ENCODE measurements at places on chromosomes 3 and 15. TPM values are rescaled to one million over a fixed set of nuclear protein-coding genes. Genes with fewer than 3 reads are reported as not detected.

DNA sequence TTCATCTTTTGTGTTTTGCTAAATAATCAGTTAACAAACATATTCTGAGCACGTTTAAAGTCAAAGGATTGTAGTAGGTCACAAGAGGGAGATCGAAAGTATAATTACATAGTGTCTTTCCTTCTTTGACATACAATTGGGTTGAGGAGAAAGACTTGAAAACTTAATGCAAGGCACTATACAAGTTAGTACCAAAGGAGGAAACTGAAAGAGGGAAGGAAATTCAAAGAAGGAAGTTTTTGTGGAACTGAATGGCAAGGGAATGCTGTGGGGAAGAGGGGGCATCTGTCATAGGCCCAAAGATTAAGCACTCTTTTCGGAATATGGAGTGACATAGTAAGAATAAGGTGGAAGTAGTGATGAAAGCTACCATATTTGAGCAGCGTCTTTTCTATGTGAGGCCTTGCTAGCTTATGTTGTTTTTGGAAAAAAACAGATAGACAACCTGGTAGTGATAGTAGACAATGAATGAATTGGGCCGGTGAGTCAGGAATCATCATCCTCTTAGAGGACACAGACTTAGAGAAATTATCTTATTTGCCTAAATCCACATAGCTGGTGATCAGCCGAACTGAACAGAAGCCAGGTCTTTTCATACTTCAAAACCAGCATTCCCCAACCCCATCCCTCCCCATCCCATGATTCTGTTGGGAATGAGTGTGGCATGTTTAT lies 10.2 kb downstream of the MBNL1 start:
- no peak for DNase-seq

The ACTR8 gene
- 14.1 TPM for total RNA-seq

DNA sequence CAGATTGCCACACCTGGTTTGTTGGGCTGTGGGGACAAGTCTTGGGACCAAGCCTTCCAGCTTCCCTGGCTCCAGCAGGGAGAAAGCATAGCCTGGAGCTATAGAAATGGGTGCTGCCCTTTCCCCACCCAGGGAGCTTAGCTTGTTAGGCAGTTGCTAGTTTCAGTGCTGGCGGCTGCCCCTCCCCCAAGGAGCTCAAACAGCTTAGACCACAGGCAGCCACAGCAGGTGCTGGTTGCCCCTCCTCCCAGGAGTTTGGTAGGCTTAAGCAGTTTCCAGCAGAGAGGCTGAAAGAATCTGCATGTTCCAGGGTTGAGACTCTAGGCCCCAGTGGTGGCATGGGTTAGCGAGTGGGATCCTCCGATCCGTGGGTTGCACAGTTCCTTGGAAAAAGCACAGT lies 889.7 kb downstream of the IGSF11 start:
- DNase-seq, result no peak

- no peak for DNase-seq
Measured at GRCh38 chr3:172647080-172647479, 63.8 kb downstream of the NCEH1 start.

GRCh38 chr3:104214277-104214676 lies 1152.4 kb upstream of the ALCAM start:
- DNase-seq, result no peak

The GOLGA8M gene
- total RNA-seq, result 0.52 TPM

The NANOGP8 gene
- 0.27 TPM for total RNA-seq

- DNase-seq, result no peak
Measured at GRCh38 chr15:58513726-58514336, 82.0 kb downstream of the LIPC start.

GRCh38 chr3:174102866-174103265 lies 705.3 kb downstream of the NLGN1 start:
- no peak for DNase-seq

DNA sequence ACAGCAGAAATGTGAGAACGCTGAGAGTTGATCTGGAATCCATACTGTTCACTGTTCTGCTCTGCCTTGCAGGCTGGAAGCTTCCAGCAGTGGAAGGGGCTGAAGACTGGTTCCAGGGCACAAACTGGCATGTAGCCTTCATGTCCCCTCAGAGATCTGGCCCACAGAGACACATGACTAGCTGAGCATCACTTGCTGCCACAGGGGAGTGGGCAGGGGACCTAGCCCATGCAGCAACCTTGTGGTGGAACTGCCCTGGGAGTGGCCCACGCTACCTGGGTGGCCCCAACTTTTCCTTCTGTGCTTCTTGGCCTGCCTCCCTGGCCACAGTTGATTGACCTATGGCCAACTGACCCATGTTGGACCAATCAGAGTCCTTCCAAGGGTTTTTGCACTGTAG lies 98.1 kb downstream of the TPRA1 start:
- DNase-seq, result no peak

DNA sequence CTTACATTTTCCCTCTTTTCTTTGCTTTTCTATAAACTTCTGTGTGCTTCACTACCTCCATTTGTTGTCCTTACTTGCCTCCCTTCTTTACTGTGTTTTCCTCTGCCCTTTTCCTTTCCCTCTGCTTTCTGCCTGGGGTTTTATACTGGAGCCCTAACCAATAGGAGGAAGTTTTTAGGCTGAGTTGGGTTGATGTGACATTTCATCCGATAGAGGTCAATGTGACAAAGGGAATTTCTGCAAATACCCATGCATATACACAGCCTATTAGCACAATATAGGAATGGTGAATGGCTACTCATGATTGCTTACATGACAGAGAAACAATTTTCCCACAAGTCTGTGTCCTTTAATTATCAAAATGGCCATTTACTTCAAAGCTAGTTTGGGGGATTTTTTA lies 153.0 kb upstream of the ARPP21 start:
- no peak for DNase-seq

The UBE3A gene
- 158 TPM for total RNA-seq

DNA sequence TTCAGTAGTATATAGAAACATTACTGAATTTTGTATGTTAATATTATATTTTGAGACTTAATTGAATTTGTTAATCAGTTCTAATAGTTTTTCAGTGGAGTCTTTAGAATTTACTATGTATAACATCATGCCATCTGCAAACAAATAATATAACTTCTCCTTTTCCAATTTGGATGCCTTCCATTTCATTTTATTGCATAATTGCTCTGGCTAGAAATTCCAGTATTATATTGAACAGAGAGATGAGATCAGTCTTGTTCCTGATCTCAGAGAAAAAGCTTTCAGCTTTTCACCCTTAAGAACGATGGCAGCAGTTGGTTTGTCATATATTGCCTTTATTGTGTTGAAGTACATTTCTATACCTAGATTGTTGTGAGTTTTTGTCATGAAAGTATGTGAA lies 40.4 kb downstream of the OR4F15 start:
- DNase-seq, result no peak

DNA sequence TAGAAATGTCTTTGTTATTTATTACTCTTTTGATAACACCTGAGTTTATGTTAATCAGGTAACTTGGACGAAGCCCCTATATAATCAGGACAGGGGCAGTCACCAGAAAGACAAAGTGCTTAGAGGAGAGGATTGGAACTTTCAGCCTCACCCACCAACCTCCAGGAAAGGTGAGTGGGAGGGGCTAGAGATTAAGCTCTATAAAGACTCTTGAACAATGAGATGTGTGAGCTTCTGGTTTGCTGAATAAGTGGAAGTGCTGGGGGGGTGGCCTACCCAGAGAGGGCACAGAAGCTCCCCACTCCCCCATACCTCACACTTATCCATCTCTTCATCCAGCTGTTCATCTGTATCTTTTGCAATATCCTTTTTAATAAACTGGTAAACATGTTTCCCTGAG lies 73.9 kb downstream of the TTBK2 start:
- no peak for DNase-seq

DNA sequence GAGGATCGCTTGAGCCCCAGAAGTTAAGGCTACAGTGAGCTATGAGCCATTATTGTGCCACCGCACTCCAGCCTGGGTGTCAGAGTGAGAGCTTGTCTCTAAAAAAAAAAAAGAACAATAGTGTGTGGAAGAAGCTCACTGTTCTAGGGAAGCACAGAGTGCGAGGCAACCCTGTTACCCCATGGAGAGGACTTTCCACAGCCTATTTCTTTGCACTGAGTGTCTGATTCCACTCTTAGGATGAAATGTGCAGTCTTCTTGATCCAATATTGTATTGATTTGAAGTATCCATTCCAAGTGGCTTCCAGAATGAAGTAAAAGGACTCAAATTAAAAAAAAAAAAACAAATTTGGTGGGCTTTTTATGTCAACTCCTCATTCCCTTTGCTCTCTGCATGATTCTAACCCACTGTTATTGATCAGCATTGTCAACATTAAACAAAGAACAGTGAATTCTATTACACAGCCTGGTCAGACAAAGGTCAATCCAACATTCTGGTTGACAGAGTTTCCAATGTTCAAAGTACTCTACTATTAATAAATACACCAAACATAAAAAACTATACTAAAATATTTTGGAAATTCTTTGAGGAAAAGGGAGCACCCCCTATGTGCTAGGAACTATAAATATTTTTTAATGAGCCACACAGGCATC lies 150.2 kb upstream of the PTPRG start:
- DNase-seq, result no peak

- DNase-seq, result no peak
Measured at GRCh38 chr3:185730550-185730949, 94.3 kb downstream of the IGF2BP2 start.

The EPHB1 gene
- 2.0 TPM for total RNA-seq

- no peak for DNase-seq
Measured at GRCh38 chr3:13483988-13484695, 4.0 kb downstream of the HDAC11 start.

- no peak for DNase-seq
Measured at GRCh38 chr3:69425249-69425648, 39.4 kb upstream of the FRMD4B start.

DNA sequence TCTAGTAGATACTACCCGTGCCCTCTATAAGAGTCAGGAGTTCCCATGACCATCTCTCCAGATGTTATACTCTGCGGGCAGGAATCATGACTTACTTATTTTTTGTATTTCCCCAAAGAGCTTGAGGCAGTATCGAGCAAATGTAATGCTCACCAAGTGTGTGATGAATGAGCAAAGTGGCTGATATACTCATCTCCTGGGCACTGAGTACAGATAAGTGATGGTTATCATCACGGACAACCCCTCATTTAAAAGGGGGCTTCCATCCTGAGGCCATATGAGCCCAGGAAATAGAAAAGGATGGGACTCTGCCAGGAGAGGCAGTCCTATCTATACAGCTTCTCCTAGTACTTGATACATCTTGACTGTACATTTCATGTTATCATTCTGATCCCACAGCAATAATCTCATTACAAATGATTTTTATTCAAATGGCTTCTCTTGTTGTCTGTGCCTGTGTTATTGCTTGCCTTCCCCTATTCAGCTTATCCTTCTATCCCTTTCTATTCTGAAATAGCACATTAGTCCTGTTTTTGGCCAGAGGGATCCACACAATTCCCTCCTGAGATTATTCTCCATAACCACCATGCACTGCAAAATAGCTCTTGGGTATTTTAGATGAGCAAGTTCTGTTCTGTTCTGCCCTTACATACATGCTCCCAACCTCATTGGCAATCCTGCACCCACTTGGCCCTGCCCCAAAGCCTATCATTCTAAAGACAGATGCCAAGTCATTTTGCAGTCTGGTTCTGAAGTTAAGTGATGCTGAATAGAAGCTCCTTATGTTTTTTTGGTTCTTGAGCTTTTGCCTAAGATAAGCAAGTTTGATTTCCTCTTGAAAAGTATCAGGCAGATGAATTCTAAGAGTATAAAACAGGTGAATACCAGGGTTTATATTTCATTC lies 48.0 kb upstream of the MRPL3 start:
- DNase-seq, result no peak

GRCh38 chr3:145450018-145450682 lies 710.8 kb downstream of the PLOD2 start:
- DNase-seq, result no peak

DNA sequence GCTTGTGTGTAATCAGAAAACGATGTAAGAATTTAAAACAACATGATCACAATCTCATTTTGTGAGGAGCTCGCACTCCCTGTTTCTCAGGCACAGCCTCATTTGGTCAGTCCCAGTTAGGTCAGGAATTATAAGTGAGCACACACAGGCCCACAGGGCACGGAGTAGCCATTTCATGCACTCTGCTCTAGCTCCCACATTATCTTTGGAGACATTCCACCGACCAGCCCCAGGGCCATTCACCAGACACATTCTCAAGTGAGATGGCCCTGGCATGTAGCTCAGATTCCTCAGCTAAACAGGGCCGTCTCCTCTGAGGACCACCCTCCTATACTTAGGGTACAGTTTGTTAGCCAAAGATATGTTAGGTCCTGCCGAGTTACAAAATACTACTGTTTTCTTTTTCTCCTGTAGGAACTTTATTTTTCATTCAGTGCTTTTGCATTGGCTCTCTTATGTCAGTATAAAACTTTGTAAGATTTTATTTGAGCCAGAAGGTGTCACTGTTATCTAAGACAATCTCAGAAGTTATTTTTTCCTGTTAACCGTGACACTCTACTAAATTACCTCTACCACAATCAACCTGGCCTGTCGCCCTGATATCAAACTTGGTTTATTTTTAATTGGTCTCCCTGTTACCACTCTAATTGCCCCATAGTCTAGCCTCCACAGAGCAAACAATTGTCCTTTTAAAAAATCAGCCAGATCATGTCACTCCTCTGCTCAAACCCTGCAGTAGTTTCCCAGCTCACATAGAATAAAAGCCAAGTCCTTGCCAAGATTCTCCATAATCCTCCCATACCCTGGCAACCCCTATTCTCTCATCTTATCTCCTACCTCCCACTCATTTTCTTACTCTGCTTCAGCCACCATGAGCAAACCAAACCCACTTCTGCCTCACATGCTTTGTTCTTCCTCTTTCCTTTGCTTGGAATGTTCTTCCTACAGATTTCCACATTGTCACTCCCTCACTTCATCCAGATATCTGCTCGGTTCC lies 105.7 kb downstream of the PPP2R3A start:
- no peak for DNase-seq

DNA sequence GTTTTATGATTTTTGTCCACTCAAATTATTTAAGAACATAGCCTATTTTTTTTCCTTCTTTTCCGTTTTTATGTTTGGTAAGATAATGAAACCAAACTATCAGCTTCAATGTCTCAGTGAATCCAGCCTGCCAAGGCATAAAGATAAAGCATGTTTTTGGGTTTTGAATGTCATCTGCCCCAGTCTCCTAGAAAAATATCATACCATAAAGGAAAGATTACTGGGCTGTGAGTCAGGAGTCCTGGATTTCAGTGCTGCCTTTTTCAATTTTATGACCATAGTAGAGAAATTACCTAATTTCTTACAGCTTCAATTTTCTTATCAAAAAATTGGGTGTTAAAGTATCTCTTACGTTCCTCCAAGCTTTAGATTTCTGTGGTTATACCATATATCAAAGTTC lies 87.5 kb downstream of the GAP43 start:
- no peak for DNase-seq

The ENTPD3 gene
- total RNA-seq, result 0.54 TPM

The SOX2 gene
- not detected for total RNA-seq

- DNase-seq, result no peak
Measured at GRCh38 chr15:27990521-27991515, 108.3 kb downstream of the OCA2 start.
